ENCODE measurements at places on chromosomes 5 and 9. TPM values are rescaled to one million over a fixed set of nuclear protein-coding genes. Genes with fewer than 3 reads are reported as not detected.

The ECSCR gene
- 47.2 TPM for total RNA-seq

The SUSD3 gene
- total RNA-seq: 4.8 TPM

The SPATA9 gene
- not detected for total RNA-seq

The LHX3 gene
- total RNA-seq: not detected

DNA sequence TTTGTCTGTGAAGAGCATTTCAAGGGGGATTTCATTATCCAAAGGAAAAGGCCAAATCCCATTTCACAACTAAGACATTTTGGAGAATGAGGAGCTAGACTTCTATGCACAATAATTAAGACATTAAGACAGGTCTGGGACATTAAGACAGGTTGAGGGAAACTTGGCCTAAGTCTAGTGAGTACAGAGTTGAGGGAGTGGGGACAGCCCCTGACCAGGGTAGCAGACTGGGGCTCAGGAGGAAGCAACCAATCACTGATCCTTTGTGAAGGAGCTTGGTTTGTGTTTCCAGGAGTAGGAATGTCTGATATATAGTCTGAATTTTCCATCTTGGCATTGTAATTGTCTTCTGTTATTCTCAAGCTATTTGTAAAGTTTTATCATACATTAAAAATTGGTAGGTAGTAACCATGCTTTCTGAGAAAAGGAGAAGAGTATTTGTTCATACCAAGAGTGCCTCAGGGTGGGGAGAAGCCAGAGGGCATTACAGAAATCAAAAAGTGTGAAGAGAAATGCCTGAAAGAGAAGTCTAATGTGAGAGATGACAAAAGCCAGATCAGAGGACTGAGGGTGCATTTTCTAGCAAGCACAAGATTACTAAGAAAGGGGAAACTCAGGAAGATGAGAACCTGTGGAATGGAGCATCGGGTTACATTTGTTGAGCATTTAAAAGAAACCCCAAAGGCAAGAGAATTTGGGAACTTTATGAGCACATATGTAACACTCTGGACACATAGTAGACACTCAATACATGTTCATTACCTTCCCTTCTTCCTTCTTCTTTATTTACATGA lies 189.3 kb upstream of the PIK3R1 start:
- H3K27me3 ChIP-seq: no peaks in the 10 kb centered on the region
- H3K4me1 ChIP-seq: peaks cover 14% of the 10 kb centered on the region
- H3K27ac ChIP-seq: no peak overlapping the region
- no peak overlapping the region for H3K4me3 ChIP-seq
- no peaks in the 10 kb centered on the region for H3K36me3 ChIP-seq
- DNase-seq: no peak

DNA sequence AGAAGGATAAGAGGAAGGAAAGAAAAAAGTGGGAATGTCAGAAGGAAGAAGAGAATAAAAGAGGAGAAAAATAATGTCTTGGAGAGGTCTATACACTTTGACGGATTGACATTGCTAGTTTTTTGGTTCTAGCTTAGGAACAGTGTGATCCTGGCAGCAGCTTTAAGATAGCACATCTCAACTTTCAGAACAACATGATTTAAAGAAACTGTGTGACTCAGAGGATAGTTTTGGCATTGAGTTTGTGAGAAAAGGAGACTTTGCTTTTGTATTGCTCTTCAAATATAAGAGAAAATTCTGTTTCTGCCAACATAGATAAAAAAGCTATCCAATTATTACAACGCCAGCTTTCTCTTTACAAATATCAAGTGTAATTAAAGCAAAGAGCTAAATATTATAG lies 260.7 kb upstream of the ARRDC3 start:
- DNase-seq: no peak
- H3K27ac ChIP-seq: no peak overlapping the region
- no peaks in the 10 kb centered on the region for H3K36me3 ChIP-seq
- H3K27me3 ChIP-seq: no peaks in the 10 kb centered on the region
- no peak overlapping the region for H3K4me3 ChIP-seq

GRCh38 chr5:142425286-142426065 lies 100.7 kb upstream of the SPRY4 start:
- H3K27ac ChIP-seq: no peak overlapping the region
- H3K4me1 ChIP-seq: peaks cover 8% of the 10 kb centered on the region
- no peaks in the 10 kb centered on the region for H3K27me3 ChIP-seq
- H3K4me3 ChIP-seq: no peak overlapping the region
- DNase-seq: no peak
- no peaks in the 10 kb centered on the region for H3K36me3 ChIP-seq

GRCh38 chr9:79731171-79731890 lies 159.6 kb downstream of the TLE4 start:
- peaks cover 5% of the 10 kb centered on the region for H3K36me3 ChIP-seq
- no peak for DNase-seq
- no peak overlapping the region for H3K4me3 ChIP-seq
- no peak overlapping the region for H3K27ac ChIP-seq
- H3K4me1 ChIP-seq: no peaks in the 10 kb centered on the region

GRCh38 chr9:36192196-36192595 lies 1.5 kb downstream of the CLTA start:
- peaks cover 22% of the 10 kb centered on the region for H3K36me3 ChIP-seq
- peaks cover 47% of the 10 kb centered on the region for H3K4me1 ChIP-seq
- peak overlapping the region; percentile 97 for H3K4me3 ChIP-seq
- no peak for DNase-seq

All from upper lobe of right lung (tissue), 1 donor.